Foreskin melanocyte (primary cell): ENCODE measurements at places on chromosomes 2 and 18.

- DNase-seq: no peak
These were observed 107.2 kb downstream of the SOX11 start for GRCh38 chr2:5799348-5799747.

- peak; percentile 93 for DNase-seq
These were observed 62.1 kb upstream of the NPAS2 start for GRCh38 chr2:100757621-100758394.

GRCh38 chr18:13435586-13436333 lies 217.2 kb downstream of the LDLRAD4 start:
- no peak for DNase-seq

- no peak for DNase-seq
These were observed 10.6 kb downstream of the TLK1 start for GRCh38 chr2:171149986-171150693.

DNA sequence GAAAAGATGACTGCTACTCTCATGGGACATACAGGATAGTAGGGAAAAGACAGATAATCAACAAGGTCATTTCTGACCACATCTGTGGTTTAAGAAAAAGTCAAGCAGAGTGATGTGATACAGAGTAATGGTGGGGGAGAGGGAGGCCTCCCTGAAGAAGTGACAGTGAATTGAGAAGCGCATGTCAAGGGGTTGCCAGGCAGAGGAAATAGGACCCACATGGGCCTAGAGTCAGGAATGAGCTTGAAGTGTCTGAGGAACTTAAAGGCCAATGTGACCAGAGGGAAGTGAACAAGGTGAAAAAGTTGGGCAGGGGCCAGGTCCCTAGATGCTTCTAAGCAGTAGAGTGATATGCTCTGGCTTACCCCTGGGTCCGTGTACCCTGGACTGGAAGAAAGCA lies 113.5 kb upstream of the PPP1CB start:
- DNase-seq: no peak

DNA sequence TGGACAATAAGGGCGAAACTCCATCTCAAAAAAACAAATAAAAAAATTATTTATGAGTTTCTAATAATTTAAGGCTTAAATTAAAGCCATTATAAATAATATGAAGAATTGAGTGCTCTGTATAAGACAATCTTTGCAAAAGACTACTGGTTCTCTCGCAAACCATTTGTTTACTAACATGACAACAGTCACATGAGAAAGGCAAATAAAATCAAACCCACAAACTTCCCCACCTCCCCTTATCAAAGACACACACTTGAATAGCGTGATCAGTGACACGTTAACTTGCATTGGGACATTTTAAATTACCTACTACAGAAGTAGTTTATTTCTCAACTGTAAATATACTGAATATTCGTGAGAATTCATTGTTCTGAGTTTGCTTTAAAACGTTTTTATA lies 21.1 kb downstream of the RAB1A start:
- DNase-seq: no peak

DNA sequence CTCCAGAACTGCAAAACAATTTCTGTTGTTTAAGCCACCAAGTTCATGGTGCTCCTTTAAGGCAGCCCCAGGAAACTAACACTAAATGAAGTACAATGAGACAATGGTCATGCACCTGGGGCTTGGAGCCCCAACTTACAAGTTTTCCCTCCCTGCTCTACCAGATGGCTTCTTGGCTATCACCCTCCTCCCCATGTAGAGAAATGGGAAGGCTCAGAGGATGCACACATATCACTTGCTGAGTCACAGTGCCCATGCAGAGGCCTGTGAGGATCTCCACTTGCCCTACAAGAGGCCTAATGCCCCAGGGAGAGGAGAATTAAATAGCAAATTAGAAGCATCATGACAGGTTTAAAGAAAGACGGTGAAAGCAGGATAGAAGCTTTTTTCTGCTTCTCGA lies 270.9 kb downstream of the TTC32 start:
- no peak for DNase-seq
